Bone marrow (tissue), 2 donors: ENCODE measurements at places on chromosomes 2 and 18.

DNA sequence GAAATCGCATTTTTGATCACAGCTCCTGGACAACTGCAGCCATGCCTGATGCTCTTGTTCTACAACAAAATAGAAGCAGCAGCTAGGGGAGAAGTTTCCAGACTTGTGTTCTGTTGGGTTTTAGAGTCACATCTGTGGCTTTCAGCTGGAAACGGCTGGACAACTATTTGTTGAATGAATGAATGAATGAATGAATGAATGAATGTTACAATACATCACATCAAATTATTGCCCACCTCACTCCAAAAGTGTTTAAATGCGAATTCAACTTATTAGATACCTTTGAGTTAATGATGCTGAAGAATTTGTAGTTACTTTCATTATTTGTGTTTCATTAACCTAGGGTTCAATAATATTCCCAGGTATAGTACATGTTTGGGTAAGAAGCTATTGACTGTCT, 8.5 kb upstream of the METTL21A start:
- DNase-seq = no peak

GRCh38 chr2:103132536-103133217, 370.8 kb downstream of the TMEM182 start:
- no peak for DNase-seq

DNA sequence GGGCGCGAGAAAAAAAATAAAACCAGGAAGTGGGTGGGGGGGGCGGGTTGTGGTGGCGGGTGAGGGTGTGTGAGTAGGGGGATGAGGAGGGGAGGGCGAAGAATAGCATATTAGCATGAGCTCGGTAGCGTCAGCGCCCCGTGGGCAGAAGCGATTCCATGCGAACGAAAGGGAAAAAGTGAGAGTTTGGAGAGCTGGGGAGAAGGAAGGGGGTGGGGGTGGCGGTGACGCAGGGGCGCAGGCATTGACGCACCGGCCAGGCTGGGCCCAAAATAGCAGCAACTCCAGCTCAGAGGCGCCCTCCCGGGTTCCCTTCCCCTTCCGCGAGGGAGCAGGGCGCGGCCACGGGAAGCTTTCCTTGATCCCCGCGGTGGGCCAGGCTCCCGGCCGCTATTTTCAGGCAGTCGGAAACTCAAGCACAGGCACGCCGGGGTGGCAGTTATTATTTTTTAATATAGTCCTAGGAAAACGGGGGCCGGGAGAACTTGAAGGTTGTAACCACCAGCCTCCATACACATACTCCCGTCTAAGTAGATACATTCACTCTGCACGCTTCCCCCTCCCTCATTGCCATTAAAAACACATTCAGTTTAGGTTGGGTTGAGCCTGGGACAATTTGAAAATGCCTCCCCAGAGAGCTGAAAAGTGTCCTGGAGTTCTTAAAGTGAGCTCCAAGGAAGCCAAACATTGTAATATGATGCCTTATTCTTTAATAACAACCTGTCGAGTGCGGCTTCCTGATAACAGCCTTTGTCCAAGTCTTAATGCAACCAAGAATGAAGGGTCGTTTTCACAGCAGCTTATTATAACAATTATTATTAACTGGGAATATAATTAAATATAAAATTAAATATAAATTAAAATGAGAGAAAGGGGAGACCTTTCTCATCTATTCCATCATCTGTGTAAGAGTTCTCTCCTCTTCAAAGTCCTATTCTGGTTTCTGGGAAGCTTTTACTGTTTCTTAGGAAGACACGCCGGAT, 2.3 kb upstream of the NR4A2 start:
- DNase-seq = peak; percentile 79

DNA sequence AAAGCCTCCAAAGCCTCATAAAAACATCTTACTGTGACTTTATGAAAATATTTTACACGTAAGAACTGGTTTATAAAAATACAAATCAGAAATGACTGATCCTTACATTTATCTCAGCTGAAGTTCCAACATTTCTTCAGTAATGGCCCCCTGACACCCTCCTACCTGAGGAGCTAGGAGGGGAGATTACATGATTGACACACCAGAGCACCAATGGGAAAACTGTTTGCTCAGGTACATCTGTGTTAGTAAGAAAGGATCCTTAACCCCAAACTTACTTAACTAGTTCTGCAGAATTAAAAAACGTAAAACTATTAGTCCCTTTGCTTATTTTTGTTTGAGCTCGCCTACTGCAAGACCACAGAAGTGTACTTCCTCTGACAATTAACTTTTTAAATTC, 27.0 kb downstream of the ENOSF1 start:
- DNase-seq = no peak

DNA sequence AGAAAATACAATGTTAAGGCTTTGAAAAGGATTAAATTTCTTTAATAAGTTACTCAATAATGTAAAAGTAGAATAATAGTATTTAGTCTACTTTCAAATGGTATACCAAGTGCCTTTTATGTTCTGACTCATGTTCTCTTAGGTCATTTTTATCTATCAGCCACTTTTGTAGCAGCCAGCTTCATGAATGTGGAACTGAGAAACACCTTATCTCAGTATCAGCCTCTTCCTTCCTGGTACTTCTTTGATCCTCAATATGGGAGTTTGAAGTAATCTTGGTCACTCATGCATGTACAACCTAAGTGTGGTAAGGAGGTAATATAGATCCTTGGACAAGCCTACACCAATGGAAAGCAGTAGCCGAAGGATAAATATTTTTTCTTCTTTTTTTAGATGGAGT, 180.4 kb upstream of the NRXN1 start:
- no peak for DNase-seq

DNA sequence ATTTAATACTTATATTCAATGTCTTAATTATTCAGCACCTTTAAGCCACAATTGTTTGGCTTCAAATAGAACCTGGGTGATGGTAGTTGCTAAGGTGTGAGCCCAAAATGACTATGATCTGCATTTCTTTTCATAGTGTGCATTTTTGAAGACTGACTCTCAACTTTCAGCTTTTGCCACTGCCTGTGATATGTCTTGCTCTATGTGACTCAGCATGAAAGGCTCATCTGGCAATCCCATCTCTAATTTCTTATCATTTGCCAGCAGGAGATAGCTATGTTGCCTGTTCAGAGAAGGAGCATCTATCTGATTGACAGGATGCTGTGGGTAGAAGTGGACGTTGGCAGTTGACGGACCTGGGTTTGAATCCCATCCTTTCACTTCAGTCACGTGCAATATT, 34.5 kb upstream of the CCDC93 start:
- DNase-seq = no peak

- DNase-seq = no peak
These were observed 85.2 kb downstream of the NYAP2 start for GRCh38 chr2:225484751-225485150.

- no peak for DNase-seq
These were observed 52.2 kb upstream of the BCL2L11 start for GRCh38 chr2:111068435-111069058.

GRCh38 chr2:46549166-46549844, 69.9 kb downstream of the TMEM247 start:
- DNase-seq = no peak

DNA sequence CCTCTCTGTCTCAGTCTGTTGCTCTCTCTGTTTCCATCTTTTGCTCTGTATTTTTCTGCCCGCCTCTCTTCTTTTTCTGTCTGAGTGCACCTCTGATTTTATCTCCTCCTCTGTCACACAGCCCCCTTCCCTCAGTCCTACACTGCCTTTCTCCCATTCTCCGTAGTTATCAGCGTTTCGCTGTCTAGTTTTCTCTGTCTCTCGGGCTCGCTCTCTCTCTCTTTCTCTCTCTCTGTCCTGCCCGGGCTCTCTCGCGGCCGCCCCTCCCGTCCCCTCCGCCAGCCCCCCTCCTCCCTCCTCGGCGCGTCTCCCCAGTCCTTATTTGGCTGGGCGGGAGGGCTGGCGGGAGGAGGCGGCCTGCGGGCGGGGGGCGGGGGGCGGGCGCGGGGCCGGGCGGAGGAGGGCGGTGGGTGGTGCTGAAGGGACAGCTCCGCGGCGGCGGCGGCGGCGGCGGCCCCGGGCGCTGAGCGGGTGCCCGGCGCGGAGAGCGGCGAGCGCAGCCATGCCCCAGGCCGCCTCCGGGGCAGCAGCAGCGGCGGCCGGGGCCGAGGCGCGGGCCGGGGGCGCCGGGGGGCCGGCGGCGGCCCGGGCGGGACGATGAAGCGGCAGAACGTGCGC, at the start of gene KCNK3:
Gene KCNK3, plus strand, starts transcription at position 444 of the 618 bp plus-strand sequence. Its CDS starts 154 bp downstream, at position 598.
- DNase-seq = no peak

DNA sequence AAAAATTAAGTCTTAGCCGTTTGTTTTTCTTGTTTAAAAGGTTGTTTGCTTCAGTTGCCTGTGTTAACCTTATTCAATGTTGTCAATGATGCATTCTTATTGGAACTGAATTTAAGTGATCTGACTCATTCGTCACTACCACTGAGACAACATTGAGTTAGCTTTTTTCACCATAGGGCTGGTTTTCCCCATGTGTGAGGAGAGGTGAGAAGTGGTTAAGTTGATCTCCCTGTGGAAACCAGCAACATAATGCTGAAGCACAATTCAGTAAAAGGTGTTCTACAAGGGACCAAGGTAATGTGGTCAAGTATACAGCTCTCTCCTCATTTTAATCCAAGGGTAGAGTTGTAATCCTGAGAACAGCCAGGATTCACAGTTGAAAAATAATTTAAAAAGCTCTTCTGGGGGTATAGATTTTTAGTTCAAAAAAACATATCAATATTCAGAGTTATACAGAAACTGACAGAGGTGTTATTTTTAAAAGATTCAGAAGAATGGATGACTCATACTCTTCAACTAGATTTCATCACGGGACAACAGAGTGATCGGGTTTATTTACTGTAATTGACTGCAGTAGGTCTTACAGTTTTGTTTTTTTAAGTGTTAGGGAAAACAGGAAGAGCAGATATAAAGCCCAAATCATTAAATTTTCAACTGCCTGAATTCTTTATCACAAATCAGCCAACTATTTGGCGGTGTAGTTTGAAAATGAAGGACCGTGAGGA, 12.6 kb downstream of the NOP58 start:
- no peak for DNase-seq

- no peak for DNase-seq
These were observed 276.3 kb upstream of the ERBB4 start for GRCh38 chr2:212814941-212815340.

- DNase-seq = no peak
These were observed 70.1 kb upstream of the STPG4 start for GRCh38 chr2:47225061-47225783.

DNA sequence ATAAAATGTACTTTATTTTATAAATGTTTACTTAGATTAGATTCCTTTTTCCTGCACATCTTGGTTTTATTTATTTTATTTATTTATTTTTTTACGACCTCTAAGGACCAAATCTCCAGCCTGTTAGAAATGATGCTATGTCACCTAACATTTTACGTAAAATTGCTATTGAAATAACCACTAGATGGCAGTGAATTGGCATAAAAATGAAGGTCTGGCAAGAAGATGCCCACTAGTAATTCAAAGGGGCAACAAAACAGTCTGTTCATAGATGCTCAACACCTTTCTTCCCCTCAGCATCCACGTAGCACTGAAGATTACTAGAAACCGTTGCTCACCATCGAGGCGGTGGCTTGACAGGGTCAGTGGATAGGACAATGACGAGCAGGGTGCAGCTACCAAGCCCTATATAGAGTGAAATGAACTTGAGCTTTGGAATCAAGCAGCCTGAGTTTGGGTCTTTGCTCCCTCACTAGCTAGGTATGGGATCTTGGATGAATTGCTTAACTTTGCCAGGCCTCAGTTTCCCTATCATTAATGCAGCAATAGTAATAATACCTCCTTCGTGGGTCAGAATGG, 128.7 kb upstream of the L3MBTL4 start:
- DNase-seq = no peak

- DNase-seq = no peak
These were observed 145.0 kb downstream of the TTC27 start for GRCh38 chr2:32772638-32773447.

DNA sequence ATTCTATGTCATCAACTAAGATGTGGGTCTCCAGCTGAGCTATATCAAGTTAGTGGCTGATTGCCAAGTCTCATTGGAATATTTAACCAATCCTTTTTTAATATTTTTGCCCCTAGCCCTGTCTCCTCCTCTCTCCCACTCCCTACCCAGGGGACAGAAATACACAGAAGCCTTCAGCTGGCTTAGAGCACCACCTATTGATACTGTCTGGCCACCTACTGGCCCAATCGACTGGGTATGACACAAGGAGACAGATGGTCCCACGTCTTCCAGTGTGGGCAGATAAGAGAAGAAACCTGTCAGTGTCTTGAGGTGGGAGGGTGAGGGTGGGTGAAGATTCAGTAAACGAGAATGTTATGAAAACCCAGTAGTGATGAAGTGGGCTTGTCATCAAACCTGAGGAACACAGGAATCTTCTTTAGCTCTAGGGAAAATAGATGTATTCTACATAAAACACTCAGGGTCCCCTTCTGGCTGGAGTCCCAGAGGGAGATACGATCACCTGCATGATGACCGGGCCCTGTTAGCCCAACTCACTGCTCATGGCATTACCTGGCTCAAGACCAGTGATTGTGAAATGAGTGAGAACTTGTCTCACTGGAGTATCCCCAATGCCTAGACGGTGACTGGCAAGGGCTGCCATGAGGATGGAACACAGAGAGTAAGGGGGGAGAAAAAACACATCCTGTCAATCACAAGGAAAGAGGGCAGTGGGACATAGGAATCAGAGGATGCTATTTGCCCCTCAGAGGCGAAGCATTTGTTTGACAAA, 26.7 kb downstream of the POLR1A start:
- DNase-seq = no peak

DNA sequence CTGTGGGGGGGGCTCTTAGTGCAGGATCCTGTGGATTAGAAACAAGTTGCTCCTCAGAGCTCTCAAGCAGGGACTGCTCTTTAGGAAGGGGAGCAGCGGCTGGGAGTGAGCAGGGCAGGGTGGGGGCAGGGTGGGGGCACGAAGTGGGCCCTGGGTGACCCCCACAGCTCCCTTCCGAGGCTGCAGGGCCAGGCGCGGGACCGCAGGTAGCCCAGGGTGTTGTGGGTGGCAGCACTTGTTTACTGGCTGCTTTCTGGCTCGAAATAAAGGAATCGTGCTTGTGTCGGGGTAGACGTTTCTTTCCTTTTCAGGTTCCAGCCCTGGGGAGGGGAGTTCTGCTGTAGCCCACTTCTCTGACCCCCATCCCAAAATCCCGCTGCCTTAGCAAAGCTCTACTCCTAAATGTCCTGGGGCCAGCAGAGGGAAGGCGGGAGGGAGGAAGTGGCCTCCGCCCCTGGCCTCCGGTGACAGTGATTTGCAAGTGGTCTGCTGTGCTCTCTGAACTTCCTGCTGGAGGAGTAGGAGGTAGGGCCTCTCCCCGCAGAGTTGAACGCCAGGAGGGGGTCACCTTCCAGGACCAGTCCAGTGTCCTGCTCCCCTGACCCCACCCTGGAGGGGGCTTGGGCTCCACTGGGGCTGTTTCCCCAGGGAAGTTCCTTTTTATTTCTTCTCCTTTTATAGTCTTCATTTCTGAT, 8.3 kb downstream of the NEU4 start:
- DNase-seq = no peak

DNA sequence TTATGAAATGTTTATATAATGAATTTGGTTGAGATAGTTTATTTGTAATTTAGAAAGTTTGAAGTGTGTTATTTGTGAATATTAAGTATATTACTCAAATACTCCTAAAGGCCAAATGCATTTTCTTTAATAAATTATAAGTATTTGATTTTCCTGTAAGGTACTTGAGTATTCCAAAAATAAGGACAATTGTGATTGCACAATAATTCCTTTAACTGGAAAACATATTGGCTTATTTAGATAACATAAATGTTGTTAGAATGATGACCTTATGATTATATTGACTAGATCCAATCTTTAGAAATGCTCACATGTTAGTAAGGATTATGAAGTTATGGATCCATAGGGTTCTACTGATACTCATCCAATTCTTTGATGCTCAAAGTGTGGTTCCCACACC, 125.1 kb upstream of the MAP3K20 start:
- DNase-seq = no peak
